Fibroblast of upper back skin (primary cell): ENCODE measurements at places on chromosomes 6 and 20.
A peak's percentile ranks its signal among the peaks of the same experiment; 100 is the strongest.

GRCh38 chr20:17969884-17970409, 1.1 kb downstream of the MGME1 start:
- DNase-seq = peak; percentile 59

GRCh38 chr6:105204331-105204730, 24.5 kb upstream of the POPDC3 start:
- DNase-seq = peak; percentile 94

DNA sequence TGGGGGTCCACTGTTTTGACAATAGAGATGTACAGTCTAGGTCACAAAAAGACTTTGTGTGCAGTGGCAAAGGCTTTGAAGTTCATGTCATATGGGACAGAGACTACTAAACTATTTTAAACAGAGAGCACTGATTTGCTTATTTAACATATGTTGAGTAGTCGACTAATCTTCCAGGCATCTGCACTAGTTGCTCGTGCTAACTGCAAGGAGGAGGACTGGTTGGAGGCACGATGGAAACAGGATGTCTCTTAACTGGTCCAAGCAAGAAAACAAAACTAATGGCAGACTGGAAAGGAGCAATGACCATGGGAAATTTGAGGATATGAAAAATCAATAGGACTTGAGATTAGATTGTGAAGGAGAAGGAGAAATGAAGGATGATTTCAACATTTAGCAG, 28.5 kb upstream of the ERVFRD-1 start:
- DNase-seq = peak; percentile 68

DNA sequence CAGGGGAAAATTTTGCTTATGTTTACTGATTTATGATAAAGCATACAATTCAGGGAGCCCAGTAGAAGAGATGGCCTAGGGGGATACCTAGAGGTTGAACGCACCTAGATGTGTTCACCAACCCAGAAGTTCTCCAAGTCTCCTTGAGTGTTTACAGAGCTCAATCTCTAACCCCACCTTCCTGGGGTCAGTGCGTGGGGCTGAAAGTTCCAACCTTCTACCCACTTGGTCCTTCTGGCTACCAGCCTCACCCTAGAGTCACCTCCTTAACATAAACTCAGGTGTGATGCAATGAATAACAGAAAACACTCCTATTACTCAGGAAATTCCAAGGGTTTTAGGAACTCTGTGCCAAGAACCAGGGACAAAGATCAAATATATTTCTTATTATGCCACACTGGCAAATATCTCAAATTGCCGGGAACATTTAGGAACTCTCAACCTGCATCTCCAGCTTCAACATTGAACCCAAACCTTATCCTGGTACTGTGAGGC, 26.4 kb downstream of the AFG1L start:
- no peak for DNase-seq

DNA sequence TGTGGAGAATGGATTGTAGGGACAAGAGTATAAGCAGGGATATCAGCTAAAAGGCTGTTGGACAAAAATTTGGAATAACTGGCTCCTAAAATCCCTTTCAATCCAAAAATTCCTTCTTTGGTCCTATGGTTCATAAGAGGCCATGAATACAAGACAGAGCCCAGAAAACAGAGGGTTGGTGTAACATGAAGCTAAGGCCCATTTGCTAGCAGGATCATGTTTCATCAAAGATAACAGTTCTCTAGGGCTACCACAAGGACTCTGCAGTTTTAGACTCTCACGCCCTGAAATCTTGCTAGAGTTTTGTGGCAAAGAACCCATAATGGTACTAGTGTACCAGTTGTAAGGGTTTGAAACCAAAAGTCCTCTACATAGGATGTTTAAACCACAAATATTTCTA, 327.8 kb upstream of the TBX18 start:
- no peak for DNase-seq

DNA sequence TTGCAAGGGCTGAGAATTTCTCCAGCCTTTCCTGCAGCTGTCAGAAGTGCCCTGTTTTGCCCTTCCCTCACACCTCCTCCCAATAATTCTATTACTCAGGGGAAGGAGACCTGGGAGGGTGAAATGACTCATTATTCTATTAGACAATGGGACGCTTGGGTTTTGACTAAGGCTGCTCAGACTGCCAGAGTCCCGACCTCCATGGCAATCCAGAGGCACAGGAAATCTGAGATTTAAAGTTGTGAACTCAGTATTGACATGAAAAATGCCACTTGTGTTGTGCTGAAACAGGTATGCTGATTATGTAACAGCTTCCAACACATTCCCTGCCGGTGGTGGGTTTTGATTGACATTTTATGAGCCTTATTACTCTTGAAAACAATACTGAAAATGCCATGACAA, 625.9 kb upstream of the FLRT3 start:
- peak; percentile 60 for DNase-seq

DNA sequence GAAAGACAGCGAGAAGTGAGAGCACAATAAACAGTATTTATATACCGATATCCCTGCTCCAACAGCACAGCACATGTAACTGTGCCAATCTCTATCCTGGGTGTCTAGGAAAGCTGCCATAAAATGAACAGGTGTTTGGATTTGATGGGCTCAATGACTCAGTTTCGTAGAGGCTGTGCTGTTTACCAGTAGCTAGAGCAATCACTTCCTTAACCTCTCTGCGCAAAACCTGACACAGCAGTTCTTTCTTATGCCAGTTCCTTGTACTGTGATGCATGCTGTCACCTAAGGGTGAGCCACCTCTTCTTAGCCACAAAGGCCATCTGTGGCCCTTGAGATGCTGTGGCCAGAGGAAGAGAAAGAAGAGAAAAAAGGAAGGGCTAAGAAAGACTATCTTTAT, 59.3 kb downstream of the SHPRH start:
- DNase-seq = no peak

- no peak for DNase-seq
Measured at GRCh38 chr6:139738801-139739455, 364.5 kb upstream of the CITED2 start.

DNA sequence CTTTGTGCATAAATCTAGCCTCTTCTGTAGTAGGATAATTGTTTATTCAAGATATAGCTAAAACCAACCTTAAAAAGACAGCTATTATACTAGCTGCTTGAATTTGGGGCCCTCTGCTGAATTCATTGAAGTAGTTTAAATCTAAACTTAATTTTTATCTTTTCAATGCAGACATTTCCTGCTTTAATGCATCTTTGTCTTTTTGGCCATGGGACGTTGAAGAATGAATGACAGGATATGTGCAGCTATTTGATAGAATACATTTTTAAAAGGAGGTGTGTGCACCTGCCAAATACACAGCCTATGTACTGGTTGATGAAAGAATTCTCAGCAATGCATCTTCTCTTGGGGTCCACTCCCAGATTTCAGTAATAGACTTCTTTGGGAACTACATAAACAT, 524.9 kb downstream of the PHF3 start:
- DNase-seq = no peak

DNA sequence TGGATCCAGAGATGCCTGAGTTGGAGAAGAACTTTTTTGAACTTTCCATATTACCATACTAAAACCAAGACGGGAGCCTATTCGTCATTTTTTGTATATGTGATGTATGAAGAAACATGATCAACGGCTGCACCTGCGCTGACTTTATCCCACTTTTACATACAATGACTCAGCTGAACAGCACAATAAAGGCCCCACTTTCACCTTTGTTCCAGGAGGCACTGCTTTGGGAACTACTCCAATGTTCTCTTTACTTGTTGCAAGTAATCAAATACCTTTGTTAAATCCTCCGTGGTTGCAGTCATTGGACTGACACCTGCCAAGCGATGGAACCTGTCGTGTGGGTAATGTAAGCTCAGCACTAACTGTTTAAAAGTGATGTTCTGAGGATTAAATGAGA, 17.3 kb upstream of the BTN3A2 start:
- DNase-seq = no peak

- peak; percentile 65 for DNase-seq
Measured at GRCh38 chr6:12472601-12473038, 182.5 kb downstream of the EDN1 start.

GRCh38 chr20:11980263-11980662, 62.6 kb downstream of the BTBD3 start:
- DNase-seq = no peak

DNA sequence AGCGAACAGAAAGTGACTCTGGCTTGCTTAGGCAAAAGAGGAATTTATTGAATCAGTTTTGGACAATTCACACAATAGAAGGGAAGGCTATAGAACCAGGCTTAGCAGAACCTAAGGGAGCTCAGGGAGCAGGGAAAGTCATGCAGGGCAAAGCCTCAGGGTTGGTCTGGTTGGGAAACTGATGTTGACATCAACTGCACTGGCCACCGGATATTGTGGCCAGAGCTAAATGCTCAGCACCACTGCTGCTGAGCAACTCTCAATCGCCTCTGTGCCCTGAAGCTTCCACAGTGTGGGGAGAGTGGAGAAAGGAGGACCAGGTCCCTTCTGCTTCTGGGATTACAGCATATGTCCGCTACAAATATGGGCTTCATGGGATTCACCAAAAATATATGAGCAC, 93.3 kb upstream of the GCM1 start:
- DNase-seq = no peak

DNA sequence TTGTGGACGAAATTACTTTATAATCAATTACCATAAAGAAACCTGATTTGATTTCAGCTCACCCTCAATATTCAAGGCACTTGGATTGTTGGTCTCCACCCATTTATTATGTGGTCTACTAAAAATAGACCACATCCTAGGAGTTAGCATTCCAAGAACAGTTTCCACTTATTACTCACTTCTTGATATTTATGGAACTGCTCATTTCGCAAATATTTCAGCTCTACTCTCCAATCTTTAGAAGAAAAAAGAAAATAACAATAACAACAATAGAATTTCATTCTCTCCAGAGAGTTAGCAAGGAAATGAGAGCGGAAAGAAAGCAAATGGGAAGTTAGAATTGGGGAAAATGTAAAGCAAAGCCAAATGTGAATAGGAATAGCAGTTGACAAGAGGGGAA, 26.2 kb upstream of the HDAC2 start:
- DNase-seq = peak; percentile 87

DNA sequence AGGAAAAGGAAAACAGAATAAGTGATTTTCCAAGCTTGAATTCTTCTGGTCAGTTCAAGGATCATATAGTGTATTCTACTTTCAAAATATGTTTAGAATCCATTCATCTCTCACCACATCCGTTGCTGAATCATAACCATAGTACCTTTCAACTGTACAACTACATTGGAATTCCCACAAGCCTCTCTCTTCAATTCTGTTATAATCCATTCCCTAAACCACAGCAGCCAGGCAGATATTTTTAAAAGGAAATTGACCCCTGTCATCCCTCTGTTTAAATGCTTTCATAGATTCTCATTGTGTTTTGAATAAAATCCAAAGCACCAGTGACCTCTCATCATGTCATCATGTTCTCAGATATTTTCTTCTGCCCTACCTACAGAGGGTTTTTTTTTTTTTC, 412.7 kb downstream of the GRIK2 start:
- DNase-seq = peak; percentile 97

- DNase-seq = peak; percentile 2
Measured at GRCh38 chr20:16641511-16642023, 68.3 kb upstream of the KIF16B start.

DNA sequence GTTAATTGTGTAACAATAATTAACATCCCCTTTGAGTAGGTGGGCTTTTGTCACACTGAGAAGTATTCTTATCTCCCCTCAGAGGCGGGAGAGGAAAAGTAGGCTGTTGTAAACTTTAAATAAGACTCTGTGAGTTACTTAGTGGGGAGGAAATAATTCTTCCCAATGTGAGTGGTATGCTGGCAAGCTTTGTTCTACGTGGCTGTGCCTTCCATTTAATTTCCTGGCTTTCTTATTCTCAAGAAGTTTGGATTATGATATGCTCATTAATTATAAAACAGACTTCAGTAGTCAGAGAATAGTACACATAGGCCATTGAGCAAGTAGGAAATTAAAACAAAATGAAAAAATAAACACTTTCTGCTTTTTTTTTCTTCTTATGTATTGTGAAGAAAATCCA, 19.1 kb downstream of the ADGRB3 start:
- DNase-seq = no peak

DNA sequence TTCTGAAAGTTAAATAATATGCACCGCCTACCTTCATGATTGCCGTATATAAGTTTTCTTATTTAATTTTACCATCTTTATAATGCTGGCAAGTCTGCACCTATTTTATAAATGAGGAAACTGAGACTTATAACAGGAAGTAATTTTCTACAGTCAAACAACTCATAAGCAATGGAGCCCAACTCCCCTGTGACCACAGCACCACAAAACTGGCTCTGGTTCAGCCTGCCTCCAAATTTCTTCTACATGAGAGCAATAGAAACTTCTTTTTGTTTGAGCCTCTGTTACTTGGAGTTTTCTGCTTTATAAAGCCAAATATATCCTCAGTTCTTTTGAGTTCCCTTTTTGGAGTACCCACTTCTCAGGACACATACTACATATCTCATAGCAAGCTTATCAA, 131.1 kb upstream of the HSF2 start:
- DNase-seq = no peak

- no peak for DNase-seq
Measured at GRCh38 chr6:2110504-2110903, 134.9 kb downstream of the GMDS start.

DNA sequence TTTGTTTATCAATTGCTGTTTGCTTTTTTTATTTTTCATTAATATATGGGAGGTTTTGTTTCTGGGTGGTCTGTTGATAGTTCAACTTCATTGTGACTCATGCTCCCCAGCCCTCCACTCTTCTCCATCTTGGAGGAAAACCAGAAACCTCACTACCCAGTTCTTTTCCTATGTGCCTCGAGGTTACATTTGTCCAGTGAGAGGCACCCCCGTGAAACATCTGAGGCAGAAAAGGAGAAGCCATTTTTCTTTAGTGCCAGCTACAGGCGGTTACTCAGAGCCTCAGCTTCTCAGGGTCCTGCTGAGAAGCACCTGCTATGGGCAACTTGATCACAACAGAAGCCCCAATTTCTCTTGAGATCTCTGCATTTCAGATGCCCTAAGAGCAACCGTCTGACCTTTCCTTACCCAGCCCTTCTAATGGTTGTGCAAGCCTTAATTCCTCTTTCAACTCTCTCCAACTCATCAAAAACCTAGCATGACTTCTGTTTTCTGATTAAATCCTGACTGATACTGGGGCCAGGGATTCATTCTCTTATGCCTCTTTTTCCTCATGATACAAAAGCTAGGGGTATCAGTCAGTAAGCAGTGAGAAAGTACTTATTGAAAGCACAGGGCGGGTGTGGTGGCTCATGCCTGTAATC, 144.6 kb downstream of the ELOVL4 start:
- DNase-seq = no peak

DNA sequence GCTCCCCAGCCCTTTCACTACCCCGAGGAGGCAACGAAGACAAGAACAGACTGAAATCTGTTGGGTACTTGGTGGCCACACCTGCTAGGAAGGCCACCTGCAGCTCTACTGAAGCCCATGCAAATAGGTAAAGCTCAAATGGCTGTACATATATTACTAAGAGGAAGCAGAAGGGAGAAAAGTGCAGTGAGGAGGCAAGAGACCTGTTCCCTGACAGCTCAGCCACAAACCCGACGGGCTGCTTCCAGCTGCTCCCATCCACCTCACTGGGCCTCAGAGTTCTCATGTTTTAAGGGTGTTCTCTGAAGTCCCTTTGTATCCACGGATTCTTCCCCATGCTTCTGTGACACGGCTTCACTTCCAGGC, 24.6 kb downstream of the TRAM2 start:
- no peak for DNase-seq
